ENCODE measurements at places on chromosomes 5 and 9.
A peak's percentile ranks its signal among the peaks of the same experiment; 100 is the strongest.

DNA sequence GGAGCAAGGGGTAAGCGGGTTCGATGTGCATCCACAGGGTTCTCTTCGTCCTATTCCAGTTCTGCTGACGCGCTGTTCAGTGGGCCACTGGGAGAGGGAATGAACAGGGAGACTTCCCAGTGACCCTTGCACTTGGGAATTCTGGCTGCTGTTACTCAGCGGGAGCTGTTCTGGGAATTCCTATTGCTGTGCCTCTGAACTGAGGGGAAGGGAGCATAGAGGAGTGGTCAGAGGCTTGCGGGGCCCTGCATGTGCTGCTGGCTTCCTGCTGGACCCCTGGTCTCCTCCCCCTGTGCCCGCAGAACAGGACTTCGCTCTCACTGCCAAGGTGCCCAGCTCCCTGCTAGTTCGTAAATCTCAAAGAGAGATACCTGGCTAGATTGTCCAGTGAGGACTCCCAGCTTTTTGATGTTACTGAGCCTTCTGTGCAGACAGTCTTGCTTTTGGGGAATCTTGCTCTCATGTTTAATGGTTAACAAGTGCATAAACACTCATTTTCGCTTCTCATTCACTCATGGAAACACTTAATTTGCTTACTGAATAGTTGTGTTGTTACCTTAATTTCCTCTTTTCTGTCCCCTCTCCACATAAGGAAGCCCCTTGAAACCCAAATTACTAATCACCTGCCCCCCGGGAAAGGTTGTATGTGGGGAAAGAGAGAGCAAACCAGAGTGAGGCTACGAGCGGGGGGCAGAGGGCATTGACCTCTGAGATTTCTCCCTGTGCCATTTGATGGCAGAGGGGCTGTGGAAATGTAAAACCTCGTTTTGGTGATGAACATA is 5.9 kb downstream of the TRIO start:
- no peak for DNase-seq

DNA sequence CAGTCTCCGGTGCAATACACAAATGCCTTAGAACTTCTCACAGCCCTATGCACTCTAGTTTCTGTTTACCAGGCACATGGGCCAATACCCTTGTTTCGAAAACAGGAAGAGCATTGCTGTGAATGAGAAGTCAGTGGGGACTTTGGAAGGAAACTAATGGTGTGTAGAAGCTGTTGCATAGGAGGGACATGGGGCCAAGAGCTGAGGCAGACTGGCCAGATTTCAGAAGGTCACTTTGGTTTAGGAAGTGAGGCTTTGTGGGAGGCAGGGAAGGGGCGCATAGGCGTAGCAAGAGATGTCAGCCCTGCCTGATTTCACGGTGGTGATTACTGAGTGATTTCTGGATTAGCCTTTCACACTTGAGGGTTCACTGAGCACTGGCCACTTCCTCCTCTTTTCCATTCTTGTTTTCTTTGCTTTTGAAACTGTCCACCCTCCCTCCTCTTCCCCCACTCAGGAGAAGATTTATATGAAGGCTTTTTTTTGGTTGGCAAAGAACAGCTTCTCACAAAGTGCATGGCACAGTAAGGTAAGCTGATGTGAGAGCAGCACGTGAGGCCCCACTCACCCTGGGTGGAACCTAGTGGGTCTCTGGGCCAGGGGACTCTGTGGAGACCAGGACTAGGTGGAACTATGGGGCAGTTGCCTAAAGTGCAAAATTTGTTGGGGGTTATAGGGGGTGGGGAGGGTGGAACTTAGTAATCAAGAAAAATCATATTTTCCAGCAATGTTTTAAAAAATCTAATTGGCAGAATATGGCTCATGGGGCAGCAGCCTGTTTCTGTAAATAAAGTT is 6.1 kb upstream of the TMEM252 start:
- DNase-seq = no peak

GRCh38 chr9:78213712-78214111 is 22.2 kb upstream of the CEP78 start:
- peak; percentile 14 for DNase-seq

DNA sequence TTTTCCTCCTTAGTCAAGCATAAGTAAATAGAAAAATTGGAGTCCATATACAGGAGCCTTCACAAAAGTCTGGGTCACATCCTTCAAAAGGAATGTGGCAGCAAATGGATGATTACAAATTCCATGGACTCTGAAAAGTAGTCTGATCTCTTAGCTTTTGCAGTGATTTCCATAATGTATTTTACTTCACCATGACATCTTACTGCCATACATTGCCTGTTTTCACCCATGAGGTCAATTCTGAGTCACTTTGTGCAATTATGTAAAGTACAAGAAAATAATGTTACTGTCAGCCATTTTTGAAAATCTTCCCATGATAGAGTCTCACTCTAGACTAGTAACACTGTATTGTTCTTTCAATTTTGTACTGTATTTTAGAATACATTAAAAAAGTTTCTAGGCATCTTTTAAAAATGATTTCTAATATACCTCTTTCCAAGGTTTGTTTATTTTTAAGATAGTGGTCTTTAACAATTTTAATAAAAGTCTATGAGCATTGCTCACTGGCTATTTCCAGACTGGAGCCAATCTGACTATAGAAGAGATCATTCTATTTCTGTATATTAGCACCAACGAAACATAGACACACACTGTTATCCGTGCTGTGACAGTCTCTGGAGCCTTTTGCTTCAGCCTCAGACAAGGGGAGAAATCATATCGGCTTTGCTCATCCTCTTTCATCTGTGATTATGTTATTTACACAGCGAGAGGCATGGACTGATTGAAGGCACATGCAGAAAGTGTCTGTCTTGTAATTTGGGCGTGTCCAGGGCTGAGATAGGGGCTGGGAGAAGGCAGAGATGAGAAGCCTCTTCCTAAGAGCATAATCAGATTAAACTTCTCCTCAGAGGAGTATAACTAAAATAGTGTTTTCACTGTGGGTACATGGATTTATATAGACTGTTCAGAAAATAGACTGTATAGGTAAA is 22.9 kb upstream of the ACTBL2 start:
- DNase-seq = no peak

DNA sequence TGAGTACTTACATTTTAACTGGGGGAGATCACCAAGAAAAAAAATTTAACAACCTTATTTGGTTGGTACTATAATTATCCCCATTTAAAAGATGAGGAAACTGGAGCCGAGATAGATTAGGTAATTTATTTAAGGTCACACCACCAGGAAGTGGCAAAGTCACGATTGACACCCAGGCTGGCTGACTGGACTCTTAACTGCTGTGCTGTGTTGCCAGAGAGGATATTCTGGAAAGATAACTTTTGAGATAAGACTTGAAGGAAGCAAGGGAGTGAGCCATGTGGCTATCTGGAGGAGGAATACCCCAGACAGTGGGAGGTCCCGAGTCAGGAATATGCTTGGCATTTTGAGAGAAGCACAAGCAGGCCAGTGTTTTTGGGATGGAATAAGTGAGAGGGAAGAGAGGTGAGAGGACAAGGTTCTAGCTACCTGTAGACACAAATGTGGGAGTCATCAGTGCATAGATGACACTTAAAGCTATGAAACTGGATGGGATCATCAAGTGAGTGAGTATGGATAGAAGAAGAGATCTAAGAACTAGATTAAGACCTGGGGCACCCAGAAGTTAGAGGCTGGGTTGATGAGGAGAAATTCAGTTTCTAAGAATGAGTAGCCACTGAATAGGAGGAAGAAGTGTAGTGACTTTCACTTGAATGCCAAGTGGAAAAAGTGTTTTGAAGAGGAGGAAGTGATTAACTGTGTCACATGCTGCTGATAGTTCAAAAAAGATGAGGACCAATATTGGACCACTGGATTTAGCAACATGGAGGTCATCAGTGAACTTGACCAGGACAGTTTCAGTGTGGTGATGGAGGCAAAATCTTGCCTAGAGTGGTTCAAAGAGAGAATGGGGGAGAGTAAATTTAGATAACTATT is 25.6 kb downstream of the PDE8B start:
- no peak for DNase-seq

DNA sequence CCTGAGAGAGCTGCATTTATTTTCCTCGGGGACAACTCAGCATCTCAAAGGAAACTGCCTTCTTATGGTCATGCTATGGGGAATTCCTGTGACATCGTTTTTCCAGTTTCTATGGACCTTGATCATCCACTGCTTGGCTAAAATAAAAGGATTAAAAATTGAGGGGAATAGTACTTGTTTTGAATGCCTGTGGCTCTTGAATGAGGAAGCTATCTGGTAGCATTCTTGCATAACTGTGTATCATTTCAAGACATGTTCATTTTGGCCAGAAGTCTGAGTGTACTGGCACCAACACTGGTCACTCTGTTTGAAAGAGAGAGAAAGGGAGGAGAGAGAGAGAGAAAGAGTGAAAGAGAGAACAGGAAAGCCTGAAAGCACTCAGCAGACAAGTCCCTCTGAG is 116.7 kb downstream of the DOCK2 start:
- DNase-seq = peak; percentile 83

- DNase-seq = no peak
Measured at GRCh38 chr5:2598503-2598902, 153.0 kb downstream of the IRX2 start.

GRCh38 chr5:85670417-85670816 is 947.3 kb upstream of the COX7C start:
- DNase-seq = no peak

DNA sequence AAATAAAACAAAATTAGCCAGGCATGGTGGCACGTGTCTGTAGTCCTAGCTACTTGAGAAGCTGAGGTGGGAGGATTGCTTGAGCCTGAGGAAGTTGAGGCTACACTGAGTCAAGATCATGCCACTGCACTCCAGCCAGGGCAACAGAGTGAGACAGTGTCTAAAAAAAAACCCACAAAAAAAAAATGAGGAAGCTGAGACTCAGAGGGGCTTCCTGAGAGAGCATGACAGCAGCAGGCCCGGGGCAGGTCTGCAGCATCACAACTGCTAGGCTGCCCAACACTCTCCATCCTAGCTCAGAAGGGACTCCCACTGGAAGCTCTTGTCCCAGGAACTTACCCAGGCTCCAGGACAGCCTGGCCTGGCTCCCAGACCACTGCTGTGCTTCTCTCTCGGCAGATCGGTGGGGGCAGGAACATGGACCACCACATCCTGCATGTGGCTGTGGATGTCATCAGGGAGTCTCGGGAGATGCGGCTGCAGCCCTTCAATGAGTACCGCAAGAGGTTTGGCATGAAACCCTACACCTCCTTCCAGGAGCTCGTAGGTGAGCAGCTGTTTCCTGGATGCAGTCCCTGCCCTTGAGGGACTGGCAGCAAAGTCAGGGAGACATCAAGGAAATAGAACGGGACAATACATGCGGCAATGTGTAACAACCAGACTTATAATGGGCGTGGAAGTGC is 19.1 kb downstream of the PTGS1 start:
- DNase-seq = no peak

- DNase-seq = no peak
Measured at GRCh38 chr5:97909541-97909940, 726.5 kb upstream of the RIOK2 start.

DNA sequence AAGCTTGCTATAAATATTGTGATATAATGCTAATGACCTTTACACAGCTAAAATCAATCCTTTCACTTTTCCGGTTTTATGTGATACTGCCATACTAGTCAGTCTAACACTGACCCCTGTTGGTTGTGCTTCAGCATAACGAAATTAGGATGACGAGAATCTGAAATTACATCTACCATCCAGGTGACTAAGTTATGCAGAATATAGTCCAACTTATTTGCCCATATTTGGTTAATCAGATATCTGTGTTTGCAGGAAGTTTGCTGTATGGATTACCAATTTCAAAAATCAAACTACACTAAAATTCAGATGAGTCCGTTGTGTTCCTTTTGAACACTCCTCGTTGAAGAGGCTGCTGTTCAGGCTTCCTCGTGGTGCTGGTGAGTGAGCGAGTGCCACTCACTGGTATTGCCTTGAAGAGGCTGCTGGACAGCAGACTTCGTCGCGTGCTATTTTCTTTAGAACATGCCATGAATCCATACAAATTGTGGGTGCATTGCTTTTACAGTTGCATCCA is 32.5 kb downstream of the TENT4A start:
- DNase-seq = peak; percentile 67

- no peak for DNase-seq
Measured at GRCh38 chr5:175697846-175698245, 40.0 kb downstream of the HRH2 start.

DNA sequence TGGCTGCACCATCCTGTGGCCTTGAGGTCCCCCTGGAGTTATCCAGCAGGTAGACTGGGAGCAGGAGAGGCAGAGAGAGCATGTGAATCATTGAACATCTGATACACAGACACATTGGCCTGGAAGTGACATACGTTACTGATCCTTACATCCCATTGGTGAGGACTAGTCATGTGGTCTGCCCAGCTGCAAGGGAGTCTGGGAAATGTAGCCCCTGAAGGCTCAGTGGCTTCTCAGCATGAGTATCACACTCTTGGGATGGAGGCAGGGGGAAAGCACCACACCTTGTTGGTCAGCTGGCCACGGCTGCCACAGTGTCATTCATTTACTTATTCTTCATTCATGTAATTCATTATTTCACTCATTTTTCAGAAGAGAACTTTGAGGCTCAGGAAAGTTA is 13.3 kb upstream of the KCNMB1 start:
- no peak for DNase-seq

GRCh38 chr5:151896031-151896691 is 28.5 kb downstream of the GLRA1 start:
- no peak for DNase-seq

DNA sequence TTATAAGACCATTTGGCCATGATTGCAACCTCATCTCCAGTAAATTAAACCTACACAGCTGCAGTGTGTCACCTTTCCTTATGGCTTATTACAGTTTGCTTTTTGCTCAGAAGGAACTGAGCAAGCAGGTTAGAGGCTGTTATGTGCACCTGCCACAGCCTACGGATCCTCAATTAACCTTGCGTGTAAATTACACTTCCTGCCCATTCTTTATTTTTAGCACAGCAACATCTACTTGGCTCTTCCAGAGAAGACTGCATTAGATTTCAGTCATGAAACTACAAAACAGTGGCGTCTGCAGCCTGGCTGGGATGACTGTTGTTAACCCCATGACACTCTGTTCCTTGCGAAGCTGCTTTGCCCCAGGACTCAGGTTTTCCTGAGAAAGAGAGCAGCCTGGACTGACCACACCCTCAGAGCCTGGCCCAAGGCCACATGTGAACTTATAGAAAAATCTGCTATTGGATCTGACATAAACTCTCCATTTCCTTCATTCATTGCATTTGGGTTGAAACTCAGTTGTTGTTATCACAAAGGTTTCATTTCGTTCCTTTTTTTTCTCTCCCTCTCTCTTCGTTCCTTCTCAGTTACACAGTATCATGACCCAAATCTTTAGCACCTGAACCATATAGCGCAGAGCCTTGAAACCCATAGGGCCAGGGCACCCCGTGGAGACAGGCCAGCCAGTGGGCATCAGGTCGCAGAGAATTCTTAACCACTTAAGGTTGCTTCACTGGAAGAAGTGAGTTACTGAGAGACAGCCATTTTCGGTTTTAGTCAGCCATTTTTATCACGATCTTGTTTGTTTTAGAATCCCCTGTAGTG is 138.6 kb downstream of the PALM2AKAP2 start:
- DNase-seq = no peak
